ENCODE measurements at places on chromosomes 1 and 21.

- no peak for DNase-seq
These were observed 43.8 kb downstream of the C1orf198 start for GRCh38 chr1:230824551-230824918.

- DNase-seq: no peak
These were observed 450.2 kb downstream of the LMO4 start for GRCh38 chr1:87778896-87779295.

DNA sequence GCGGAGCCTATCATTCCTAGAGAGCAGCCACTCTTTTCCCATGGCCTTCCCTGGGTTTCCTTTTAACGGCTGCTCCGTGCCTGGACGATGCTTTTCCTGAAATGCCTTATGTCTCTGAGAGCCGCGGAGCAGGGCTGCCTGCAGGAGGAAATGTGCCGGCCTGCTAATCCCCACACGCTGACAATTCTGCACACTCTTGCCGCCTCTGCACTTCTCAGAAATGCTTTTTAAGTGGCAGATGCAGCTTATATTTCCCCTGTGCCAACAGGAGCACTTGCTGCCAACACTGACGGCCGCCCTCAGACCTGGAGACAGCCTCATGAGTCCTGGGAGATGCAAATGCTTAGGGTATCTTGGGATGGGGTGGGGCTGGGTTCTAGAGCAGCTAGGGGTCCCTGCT, 253.2 kb downstream of the GRIK3 start:
- no peak for DNase-seq

- no peak for DNase-seq
These were observed 360.4 kb downstream of the MATN1 start for GRCh38 chr1:30363031-30363430.

GRCh38 chr1:107449326-107449725, 308.5 kb downstream of the NTNG1 start:
- no peak for DNase-seq

DNA sequence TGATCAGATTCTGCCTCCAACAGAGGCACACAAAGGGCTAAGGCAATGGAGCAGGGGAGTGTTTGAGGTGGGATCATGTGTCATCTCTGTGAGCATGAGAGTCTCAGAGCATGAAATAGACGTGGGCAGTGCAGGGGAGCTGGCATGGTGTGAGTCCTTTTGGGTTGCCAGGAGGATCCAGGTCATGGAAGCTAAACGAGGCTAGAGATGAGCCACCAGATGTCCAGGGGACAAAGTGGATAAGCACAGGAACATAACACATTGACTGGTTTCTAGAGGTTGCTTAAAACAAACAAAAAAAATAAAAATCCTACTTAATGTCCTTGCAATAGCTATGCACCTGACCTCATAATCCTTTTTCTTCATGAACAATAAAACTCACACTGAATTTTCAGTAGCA, 254.8 kb upstream of the GREM2 start:
- no peak for DNase-seq

DNA sequence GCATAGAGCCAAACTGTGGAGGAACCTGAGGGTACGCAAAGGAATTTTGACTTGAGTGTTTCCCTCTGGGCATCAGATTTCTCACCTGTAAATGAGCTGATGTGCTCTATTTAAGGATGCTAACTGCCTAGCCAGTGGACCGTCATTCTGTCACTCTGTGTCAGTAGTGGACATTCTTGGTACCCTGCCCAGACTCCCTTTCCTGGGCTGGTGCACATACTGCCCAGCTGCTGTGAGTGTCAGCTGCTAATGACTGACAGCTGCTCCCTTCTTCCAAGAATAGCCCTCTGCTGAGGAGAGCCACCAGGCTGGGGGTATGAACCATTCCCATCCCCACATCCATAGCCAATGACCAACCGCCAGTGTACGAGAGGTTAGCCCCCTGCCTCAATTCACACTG, 193.1 kb upstream of the DAB1 start:
- no peak for DNase-seq

DNA sequence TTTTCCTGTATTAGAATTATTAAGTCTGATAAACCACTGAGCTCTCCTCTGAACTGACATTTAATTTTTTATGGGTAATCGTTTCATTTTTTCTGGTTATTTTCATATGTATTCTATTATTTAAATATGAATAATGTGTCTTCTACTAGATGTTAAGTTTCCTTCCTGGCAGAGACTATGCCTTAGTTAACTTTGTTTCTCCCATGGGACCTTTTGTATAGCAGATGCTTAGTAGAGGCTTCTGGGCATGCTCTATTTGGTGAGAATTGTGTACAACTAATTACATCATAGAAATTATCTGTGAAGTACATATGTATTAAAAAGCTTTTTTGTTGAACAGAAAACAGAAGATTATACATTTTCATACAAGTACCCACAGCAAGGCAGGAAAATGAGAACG, 23.4 kb downstream of the CTBS start:
- no peak for DNase-seq

GRCh38 chr21:44354775-44355771, 1.7 kb downstream of the TRPM2 start:
- DNase-seq: no peak

DNA sequence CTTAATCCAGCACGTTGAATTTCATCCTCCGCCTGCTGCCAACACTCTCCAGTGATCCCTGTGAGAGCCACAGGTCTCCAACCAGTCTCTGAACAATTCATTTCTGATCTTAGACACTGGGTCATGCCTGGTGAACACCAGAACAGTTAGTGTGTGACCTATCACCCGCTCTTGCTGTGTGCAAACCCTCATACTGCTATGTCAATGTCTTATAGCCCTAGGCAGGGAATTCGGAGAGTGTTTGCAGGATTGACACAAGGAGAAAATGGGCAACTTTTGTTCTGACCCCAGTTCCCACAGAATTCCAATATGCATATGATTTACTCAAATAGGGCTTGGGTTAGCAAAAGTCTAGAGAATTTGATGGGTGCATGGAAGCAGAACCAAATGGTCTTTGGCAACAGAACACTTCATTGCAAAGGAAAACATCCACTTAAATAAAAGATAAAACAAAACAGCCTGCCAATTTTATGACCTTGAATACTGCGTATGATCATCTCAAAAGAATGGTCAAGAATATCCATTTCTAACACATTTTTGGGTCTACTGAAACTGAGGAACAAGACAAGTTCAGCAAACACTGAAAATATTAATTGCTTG, 23.0 kb upstream of the GUCA2B start:
- no peak for DNase-seq

GRCh38 chr21:42486531-42486930, 9.5 kb downstream of the RSPH1 start:
- DNase-seq: no peak

DNA sequence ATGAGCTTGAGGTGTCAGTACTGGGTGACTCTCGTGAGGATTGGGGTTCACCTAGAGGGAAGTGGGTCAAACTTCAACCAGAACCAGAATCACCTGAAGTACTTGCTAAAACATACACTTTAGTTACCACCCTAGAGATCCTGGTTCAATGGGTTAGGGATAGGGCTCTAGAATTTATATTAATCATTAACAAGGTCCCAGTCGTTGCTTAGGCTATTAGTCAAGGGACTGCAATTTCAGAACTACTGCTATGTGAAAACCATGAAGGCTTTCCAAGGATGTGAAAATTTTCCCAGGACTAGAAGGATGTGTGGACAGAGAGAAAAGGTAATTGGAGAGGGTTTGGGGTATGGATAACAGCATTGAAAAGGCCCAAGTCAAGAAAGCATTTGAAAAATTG, 162.6 kb downstream of the GRIK1 start:
- DNase-seq: no peak

- peak; percentile 38 for DNase-seq
These were observed 32.9 kb upstream of the ATP2B4 start for GRCh38 chr1:203593723-203594122.

GRCh38 chr1:2441746-2442145, 29.4 kb upstream of the PEX10 start:
- DNase-seq: no peak

DNA sequence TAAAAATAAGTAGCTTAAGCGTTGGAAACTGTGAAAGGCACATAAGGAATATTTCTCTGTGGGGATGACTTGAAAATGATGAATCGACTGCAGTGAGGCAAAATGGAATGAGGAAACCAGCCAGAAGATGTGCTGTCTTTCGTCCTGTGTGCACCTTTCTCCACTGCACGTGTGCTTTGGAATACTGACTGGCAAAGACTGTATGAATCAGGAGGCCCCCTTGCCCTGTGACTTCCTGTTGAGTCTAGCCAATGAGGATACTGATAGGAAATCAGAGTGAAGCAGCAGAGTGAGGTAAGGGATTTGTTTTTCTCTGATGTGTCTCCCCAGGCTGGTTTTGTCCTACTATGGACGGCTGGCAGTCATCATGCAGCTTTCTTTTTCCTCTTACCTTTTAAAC, 118.2 kb upstream of the ADGRL4 start:
- DNase-seq: no peak

GRCh38 chr1:51877434-51878307, 856 bp downstream of the NRDC start:
- DNase-seq: no peak

- no peak for DNase-seq
These were observed 37.6 kb upstream of the GNPAT start for GRCh38 chr1:231203259-231204057.

Data from activated T-cell treated with anti-CD3 and anti-CD28 coated beads for 48 hours (primary cell).